ENCODE measurements at places on chromosomes 3 and 15.

DNA sequence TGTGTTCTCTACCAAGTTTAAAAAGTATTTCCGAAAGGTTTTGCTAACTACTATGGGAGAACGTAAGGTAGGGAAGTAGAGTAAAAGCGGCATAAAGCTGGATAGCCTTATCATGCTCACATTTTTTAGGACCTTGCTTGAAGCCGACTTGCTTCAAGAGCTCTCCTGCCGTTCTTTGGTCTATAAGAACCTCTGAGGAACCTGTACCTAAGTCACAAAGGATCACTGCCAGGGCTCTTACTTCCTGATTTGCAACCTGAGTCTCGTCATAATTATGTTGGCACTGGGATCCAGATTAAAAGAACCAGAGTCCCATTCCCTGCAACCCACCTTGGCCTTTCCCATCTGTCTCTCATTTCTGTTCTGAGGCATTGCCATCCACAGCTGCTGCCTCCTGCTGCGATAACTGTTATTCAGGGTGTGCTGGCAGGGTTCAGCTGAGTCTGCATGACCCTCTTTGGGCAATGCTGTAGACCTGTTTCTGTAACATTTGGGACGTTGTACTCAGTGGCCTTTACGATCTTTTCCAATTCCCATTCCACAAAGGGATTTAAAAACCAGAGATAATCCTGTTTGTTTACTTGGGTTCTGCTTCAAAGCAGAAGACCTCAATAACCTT is 131.0 kb upstream of the UMPS start:
- no peak for DNase-seq

GRCh38 chr3:15113471-15113870 is 14.5 kb upstream of the RBSN start:
- DNase-seq: no peak

GRCh38 chr3:49666592-49666991 is 7.6 kb upstream of the APEH start:
- no peak for DNase-seq

DNA sequence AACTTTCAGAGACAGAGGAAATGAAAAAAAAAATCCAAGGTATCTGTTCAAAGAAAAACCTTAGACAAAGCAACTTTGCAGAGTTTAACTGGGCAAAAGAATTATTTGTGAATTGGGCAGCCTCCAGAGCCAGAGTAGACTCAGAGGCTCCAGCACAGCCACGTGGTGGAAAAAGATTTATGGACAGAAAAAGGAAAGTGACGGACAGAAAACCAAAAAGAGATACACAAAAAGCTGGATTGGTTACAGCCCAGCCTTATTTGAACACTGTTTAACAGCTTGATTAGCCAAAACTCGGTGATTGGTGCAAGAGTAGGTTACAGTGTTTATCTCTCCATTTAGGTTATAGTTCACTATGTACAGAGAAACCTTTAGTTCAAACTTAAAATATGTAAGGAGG is 23.7 kb upstream of the GPD1L start:
- DNase-seq: no peak

DNA sequence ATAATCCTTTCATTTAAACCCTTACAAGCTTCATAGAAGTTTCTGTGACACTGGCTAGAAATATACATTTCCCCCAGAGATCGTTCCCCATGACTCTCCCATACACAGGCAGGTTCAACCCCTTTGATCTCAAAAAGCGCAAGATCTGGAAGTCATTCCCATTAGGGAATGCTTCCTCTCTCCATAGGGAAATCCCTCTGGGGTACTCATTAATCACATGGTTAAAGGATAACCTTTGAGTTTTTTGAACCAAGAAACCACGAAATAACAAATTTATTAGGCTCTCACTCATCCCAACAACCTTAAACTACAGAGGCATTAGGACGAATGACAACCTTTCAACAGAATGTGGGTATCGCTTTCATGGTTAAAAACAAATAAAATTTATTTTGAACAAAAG is 211.9 kb upstream of the PRICKLE2 start:
- DNase-seq: no peak
